Ureter (tissue), 1 donor: ENCODE measurements at places on chromosomes 6 and 20. TPM values are rescaled to one million over a fixed set of nuclear protein-coding genes. Genes with fewer than 3 reads are reported as not detected.

The MATN4 gene
- not detected for total RNA-seq

GRCh38 chr6:75863001-75863400, 114.0 kb downstream of the MYO6 start:
- no peak for DNase-seq

DNA sequence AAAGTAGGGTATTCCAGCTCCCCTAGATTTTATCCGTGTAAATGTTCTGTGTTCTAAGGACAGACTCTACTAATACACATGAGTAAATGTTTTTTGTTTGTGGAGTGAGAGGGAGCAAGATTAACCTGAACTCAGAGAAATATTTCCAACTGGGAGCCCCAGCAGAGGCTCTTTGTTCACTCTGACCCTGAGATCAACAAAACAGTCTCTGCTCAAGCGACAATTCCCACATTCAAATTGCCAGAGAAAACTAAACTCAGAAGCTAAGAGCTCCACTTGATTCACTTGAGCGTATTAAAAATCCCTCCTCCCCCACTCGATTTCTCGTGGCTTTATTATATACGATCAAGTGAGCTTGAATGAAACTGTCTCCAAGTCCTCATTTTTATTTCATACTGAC, 413.9 kb upstream of the JARID2 start:
- no peak for DNase-seq

GRCh38 chr20:32312718-32313424, 35.4 kb downstream of the KIF3B start:
- no peak for DNase-seq

DNA sequence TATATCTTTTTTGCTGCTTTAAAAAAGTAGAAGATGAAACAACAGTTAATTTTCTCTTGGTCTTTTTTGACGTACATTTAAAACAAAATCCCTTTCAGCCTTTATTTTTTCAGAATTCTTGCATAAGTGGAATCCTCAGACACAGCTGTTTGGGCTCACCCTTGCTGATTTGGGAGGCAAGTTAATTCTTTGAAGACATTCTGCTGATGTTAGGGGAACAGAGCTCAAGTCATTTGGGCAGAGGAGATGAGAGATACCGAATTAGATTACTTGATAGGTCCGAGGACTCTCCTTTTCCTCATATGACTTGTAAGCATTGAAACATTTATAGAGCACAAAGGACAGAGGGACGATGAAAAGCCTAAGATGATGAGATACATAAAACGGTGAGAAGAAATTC, 567.9 kb upstream of the CITED2 start:
- DNase-seq: no peak

DNA sequence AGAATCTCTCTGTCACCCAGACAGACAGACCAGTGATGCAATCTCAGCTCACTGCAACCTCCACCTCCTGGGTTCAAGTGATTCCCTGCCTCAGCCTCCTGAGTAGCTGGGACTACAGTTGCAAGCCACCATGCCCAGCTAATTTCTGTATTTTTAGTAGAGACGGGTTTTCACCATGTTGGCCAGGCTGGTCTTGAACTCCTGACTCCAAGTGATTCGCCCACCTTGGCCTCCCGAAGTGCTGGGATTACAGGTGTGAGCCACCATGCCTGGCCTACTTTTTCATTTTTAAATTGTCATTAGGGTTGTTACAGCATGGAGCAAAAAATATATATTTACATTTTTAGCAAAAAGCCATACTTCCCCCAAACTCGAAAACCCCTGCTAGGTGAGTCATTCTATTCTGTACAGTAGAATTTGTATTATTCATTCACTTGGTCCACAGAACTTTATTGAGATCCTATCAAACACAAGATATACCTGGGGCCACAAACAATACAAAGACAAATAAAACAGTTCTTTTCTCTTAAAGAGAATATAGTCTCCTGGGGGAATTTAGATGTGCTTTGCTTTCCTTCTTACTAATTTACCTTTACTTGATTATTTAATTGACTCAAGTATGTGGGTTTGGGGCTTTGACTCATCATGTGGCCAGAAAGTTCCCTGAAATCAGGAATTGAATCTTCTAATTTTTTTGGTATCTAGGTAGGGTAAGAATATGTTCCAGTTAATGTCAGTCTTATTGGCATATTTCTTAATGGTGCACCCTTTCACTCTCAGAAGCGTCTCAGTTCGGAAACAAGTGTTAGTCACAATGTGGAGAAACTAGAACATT, 16.6 kb upstream of the CCND3 start:
- DNase-seq: no peak

DNA sequence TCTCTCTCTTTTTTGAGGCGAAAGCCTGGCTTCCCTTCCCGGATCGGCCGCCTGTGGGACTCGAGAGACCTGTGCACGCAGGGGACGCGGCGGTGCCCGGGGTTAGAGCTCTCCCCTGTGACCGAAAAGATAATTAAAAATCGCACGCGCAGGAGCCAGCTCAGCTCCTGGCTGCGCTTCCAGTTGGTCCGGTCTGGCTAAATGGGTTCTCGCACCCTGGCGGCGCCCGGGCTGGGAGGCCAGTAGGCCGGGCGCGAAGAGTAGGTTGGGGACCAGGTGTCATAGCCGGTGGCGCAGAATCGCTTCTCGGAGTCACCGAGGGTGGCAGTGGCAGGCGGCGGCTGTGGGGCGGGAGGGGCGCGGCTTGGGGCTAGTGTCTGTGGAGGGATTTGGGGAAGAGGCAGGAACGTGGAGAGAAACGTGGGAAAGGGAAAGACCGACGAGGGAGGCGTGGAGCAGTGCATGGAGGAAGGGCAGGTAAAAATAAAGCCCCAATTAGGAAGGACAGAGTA, 41.9 kb upstream of the SUPT3H start:
- peak; percentile 81 for DNase-seq

- no peak for DNase-seq
These were observed 30.7 kb upstream of the NAA20 start for GRCh38 chr20:19986419-19986818.
